ENCODE measurements at places on chromosomes 4 and X.

- no peak for DNase-seq
Observed at GRCh38 chrX:38379088-38379487, 26.7 kb downstream of the OTC start.

DNA sequence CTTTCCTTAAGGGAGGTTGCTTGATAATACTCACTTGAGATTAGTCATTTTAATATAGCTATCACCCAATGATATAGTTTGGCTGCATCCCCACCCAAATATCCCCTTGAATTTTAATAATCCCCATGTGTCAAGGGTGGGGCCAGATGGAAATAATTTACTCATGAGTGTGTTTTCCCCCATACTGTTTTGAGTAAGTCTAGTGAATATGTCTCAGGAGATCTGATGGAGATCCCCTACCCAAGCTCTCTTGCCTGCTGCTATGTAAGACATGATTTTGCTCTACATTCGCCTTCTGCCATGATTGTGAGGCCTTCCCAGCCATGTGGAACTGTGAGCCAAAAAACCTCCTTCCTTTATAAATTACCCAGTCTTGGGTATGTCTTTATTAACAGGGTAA lies 539.7 kb upstream of the GRID2 start:
- no peak for DNase-seq

GRCh38 chr4:26162101-26162500 lies 158.7 kb upstream of the RBPJ start:
- DNase-seq, result no peak

DNA sequence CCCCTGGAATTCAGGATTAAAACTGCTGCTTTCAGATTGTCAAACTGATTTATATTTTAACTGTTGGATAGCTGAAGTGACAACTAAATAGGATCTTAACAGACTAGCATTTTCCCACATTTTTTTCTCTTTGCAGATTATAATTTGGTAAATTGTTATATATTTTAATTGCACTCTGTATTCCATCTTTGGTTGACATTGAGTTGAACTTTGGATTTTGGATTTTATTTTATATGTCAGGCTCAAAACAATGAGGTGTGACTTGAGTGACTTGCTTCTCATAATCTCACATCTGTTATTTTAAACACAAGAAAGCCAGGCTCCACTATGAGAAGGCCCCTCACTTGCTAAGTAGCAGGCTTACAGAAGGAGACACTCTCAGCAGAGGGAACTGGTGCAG lies 38.1 kb downstream of the NAA11 start:
- DNase-seq, result no peak

- no peak for DNase-seq
Observed at GRCh38 chr4:40940756-40941155, 191.0 kb downstream of the NSUN7 start.

DNA sequence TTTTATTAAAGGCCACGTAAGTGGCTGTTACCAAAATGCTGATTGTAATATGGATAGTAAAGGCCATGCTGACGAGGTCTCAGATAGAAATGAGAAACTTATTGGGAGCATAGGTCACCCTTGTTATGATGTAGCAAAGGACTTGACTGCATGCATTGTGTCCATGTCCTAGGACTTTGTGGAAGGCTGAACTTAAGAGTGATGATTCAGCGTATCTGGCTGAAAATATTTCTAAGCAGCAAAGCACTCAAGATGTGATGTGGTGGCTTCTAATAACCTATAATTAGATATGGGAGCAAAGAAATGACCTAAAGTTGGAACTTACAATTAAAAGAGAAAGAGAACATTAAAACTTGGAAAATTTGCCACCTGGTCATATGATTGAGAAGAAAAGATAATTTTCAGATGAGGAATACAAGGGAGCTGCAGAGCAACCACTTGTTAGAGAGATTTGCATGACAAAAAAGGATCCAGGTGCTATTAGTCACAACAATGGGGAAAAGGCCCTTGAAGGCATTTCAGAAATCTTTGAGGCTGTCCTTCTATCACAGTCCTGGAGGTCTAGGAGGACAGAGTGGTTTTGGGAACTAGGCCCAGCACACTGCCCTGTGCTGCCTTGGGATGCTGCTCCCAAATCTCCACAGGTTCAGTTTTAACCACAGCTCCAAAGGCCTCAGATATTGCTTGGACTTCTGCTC lies 793.7 kb upstream of the LCORL start:
- DNase-seq, result no peak

DNA sequence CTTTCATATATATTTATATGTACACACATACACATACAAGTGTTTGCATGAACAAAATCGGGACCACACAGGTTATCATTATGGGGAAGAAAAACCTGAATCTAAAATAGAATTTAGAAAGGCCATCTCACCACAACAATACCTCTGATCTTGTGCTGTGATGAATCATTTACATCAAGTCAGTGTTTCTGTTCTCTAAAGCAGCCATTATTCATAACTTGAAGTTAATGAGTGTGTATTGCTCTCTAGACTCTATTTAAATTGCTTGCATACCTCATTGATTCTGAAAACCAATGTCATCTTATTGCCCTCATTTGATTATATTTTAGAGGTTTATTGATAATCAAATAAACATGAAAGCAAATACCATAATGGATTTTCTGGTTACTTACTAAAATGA lies 71.6 kb downstream of the FAM114A1 start:
- DNase-seq, result peak; percentile 74

- no peak for DNase-seq
Observed at GRCh38 chr4:94766856-94767255, 9.1 kb downstream of the BMPR1B start.

- DNase-seq, result no peak
Observed at GRCh38 chrX:77493677-77494553, 46.7 kb downstream of the FGF16 start.

DNA sequence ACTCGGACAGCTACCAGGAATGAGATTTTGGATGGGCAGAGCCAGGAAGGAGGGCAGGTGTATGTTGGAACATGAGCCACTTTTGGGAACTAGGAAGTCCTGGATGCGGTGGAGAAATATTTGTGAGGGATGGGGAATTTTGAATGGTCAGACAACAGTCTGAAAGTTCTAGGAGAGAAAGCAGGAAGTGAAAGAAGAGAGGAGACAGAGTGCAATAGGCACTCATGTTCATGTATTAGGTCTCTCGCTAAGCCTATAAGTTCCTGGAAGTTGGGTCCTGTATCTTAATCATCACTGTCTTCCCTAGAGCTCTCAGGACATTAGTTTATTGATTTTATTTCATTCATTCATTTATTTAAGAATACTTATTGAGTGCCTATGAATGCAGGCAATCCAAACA lies 65.7 kb upstream of the CITED1 start:
- DNase-seq, result no peak

- no peak for DNase-seq
Observed at GRCh38 chrX:6505960-6506359, 29.0 kb downstream of the VCX3A start.

DNA sequence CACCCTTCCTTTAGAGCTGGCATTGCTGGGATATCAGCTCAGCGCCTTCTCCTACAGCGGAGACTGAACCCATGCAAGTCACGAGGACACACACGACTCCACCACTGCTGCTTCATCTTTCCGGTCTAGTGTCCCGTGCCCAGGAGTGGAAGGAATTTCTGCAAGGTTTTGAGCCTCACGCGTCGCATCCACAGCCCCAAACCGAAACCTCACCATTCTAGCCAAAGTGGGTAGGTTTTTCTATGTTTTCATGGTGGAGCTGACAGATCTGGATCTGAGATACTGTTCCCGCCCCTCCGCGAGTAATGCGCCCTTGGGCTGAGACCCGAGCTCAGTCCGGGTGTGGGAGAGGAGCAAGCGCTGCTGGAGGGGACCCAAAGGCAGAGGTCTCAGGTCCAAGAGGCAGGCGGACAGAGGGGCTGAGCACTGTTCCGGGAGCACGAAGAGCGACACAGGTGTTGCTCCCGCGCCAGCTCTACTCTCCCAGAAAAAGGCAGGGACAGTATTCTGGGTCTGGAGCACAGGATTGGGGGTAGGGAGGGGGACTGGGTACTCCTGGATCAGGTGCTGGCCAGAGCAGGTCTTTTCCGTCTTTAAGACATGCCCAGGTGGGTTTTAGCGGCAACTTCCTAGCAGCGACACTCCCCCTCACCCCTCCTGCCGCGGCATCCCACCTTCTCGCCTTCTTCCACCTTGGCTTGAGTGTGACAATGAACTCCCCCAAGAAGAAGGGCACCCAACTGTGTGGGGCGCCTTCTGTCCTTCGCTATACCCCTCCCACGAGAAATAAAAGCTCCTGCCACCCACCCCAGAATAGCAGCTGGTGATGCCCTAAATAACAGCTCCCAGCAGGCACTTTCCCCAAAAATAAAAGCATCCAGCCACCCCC lies 1.8 kb downstream of the EPHA5 start:
- DNase-seq, result no peak

GRCh38 chrX:3527166-3527565 lies 180.7 kb upstream of the MXRA5 start:
- no peak for DNase-seq

GRCh38 chr4:41687971-41688370 lies 60.6 kb downstream of the PHOX2B start:
- DNase-seq, result no peak

DNA sequence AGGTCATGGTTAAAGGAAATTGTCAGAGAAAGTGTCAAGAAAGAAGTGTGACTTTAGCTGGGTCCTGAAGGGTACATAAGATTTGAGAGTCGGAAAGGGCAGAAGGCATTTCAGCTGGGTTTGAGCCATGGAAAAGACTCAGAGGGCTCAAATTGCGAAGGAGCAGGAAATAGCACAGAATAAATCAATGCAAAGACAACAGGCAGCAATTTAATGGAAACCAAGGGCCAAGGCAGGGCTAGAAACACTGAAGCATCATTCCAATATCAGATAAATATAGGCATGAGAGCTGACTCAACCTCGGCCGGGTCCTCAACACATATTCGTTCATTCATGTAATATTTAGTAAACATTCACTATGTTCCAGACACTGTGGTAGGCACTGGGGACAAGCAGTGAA lies 3.6 kb upstream of the FMR1 start:
- no peak for DNase-seq

- no peak for DNase-seq
Observed at GRCh38 chrX:151177141-151178027, 1.0 kb downstream of the GPR50 start.

DNA sequence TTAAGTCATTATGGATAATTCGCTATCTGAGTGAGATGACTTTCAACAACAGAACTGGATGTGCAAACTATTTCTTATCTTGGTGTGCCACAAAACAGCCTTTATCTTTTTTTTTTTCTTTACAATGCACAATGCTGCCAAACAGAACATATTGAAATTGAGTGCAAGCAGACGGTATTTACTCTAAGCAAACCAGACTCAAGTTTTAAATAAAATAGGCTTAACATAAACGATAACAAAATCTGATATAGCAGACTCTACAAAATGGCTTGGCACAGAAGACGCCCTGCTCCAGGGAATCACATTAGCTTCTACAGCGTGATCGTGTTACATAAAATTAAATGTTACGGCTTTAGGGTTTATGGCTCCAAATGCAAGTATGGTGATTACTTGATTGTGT lies 9.6 kb upstream of the STK32B start:
- no peak for DNase-seq

- DNase-seq, result no peak
Observed at GRCh38 chrX:136711147-136711546, 63.2 kb downstream of the CD40LG start.

- DNase-seq, result no peak
Observed at GRCh38 chr4:76624931-76625715, 190.1 kb downstream of the SHROOM3 start.

DNA sequence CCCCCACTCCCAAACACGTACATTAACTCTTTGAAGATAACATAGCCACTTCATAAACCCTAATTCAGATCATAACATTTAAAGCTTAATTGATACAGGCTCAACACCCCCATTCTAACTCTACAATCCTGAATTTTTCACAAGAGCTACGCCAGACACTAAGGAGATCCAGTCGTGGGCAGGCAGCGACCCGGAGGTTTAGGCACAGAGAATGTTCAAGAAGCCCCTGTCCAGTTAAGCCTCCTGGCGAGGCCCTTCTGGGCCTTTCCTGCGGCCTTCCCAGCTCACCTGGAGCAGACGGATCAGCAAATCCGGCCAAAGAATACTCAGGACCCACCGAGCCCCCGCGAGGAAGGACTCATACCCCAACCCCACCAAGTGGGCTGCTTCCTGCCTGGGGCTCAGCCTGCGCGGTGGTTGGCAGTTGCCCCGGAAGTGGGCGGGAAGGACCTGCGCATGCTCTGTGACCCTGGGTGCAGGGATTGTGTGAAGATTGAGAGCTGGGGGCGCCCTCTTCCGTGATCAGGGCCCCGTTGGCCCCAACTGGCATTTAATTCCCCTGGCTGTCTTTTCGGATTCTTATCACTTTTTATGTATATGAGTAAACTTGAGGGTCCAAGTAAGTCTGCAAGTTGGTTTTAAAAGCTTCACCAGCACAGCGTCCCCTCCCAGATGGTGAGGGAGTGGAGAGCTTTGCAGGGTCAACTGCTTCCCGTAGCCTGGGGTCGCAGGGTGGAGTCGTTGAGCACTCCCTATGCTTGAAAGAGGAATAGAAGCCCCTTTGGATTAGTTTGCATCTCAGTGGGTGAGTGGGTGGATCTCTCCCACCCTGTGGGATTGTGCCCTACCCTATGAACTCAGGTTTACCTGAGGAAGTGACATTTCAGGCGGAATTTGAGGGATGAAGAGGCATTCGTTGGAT lies at the start of gene TRIM61:
TSS of gene TRIM61 (minus strand) at position 415 of the 922 bp plus-strand sequence. CDS start 7,655 bp downstream, outside the sequence.
- peak; percentile 71 for DNase-seq

DNA sequence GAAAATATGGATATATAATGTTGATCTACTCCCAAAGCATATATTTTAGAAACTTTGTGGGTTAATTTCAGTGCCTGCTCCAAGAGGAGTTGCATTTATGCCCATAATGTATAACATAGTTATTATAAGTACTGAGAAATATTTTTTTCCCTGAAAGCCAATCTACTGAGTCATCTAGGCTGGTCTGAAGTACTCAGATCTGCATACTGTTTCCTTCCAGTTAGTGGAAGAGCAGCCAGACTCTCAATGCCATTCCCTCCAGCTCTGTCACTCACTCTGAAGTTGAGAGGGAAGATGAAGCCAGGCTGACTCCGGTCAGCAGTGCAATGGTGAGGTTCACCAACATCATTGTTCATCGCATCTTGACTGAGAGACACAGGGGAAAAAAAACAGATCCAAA lies 505.1 kb downstream of the PPARGC1A start:
- no peak for DNase-seq

DNA sequence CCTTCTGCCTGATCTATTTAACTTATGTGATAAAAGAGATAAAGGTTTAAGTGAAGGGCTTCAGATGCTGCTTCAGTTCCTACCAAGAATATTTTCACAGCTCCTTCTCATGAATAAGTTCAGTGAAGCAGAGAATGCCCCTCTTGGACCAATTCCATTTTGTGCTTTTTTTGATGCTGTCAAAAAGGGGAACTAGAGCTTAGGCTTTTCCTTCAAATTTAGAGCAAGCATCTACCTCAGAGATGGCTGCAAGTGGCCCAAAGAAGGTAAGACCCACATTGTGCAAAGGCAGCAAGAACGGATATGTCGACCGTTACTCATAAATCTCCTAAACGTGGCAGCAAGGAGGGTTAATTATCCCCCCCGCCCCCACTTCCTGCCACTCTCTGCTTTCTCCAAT lies 4.5 kb downstream of the CHRDL1 start:
- DNase-seq, result no peak

Measured in GM13977 (cell line).